Stimulated activated CD4-positive, alpha-beta T cell treated with anti-CD3 and anti-CD28 coated beads, Interleukin-15, amount 100 ng/mL, for 1 hour (primary cell): ENCODE measurements at places on chromosomes 7 and 10.

- DNase-seq = no peak
Observed at GRCh38 chr10:83607959-83608745, 531.2 kb upstream of the GHITM start.

- no peak for DNase-seq
Observed at GRCh38 chr7:29247224-29247962, 52.8 kb downstream of the CHN2 start.

- no peak for DNase-seq
Observed at GRCh38 chr7:3267966-3268690, 32.9 kb upstream of the SDK1 start.

DNA sequence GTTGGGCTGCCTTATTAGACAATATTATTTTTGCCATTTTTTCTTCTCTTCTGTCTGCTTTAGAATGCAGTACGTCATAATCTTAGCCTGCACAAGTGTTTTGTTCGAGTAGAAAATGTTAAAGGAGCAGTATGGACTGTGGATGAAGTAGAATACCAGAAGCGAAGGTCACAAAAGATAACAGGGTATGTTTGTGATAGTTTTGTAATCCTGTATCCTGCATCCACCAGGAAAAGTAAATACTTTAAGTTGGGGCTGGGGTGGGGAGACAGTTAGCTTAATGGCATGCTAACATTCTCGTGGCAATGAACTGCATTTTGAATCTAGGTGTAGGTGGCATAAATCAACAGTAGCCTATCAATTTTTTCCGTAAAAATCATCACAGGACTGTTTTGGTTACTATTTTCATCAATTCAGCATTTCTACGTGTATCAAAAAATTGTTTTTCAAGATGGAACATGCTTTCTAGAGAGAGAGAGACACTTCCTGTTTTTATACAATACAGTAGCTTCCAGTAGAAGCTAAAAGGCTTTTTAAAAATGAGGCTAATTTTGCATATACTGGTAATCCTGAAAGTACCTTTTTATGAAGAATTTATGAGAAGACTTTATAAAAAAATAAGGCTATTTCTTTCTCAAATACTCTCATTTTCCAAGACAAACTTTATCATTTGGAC lies 247.5 kb downstream of the FOXP2 start:
- no peak for DNase-seq

- no peak for DNase-seq
Observed at GRCh38 chr7:778968-779451, 51.9 kb upstream of the PRKAR1B start.

- no peak for DNase-seq
Observed at GRCh38 chr10:71494980-71495381, 98.3 kb downstream of the CDH23 start.
